ENCODE measurements at places on chromosomes 2 and 18. TPM values are rescaled to one million over a fixed set of nuclear protein-coding genes. Genes with fewer than 3 reads are reported as not detected.

B4GALT6 gene
- polyA plus RNA-seq, result 18.4 TPM

GRCh38 chr2:117085256-117085655 is 729.2 kb upstream of the DDX18 start:
- no peak for DNase-seq

- DNase-seq, result no peak
Observed at GRCh38 chr2:71101656-71102055, 28.4 kb downstream of the MCEE start.

BMPR2 gene
- polyA plus RNA-seq, result 79.1 TPM

DPYSL5 gene
- 0.34 TPM for polyA plus RNA-seq

KCNJ13 gene
- polyA plus RNA-seq, result 5.0 TPM

ATP6V1B1 gene
- 5.8 TPM for polyA plus RNA-seq

IL37 gene
- polyA plus RNA-seq, result 0.27 TPM

DNA sequence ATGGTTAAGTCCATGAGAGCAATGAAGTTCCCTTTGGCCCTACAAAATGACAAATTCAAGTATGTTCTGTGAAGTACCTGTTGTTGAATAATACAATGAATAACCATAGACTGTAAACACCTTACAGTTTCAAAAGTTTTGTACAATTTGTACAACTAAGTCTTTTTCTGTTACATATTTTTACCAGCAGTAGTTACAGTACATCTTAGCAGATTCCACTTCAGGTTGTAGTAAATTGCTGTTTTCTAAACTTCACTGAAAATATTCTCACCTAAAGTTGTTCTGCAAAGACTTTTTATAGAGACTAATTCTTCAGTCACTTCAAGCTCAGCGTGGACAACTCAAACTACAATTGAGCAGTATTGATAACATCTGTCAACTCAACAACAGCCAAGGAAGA is 28.7 kb downstream of the LNPK start:
- no peak for DNase-seq

CCDC68 gene
- polyA plus RNA-seq, result 62.2 TPM

- no peak for DNase-seq
Observed at GRCh38 chr2:241645056-241645914, 7.8 kb downstream of the ATG4B start.

GRCh38 chr2:201852878-201853415 is 46.6 kb downstream of the CDK15 start:
- DNase-seq, result no peak

DNA sequence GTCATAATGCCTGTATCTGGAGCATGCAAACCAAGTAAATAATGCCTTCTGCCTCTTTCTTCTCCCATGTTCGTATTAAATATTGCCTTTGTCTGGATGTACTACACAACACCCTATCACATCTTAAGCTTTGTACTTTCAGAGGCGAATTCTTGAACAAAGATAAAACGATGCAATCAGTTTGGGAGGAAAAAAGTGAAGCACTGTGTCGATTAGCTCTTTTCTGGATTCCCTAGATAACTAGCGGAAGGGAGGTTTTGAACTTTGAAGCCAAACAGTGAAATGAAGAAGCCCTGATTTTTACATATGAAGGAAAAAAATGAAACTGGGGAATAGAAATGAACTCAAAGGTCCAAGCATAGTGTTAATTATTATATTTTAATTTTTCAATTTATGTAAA is 44.7 kb downstream of the CAVIN2 start:
- no peak for DNase-seq

DNA sequence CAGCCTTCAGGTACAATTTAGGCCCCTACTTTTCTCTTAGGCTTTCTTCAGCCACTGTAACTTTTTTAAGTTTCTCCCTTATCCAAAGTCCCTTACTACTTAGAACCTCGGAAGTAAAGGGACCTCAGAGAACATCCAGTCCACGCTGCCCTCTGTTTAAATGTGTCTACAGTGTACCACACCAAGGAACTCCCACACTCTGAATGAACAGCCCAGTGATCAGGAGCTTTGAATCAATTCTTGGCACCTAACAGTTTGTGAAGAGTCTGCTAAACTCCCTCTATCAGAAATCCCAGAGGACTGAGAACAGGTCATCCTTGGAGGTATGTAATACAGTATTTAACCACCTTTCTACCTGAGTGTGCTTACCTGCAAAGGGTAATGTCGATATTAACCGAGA is 11.6 kb upstream of the MALT1 start:
- no peak for DNase-seq

GRCh38 chr2:230928701-230929380 is 3.8 kb upstream of the GPR55 start:
- no peak for DNase-seq

- no peak for DNase-seq
Observed at GRCh38 chr2:165594935-165595255, 125.4 kb downstream of the CSRNP3 start.

DNA sequence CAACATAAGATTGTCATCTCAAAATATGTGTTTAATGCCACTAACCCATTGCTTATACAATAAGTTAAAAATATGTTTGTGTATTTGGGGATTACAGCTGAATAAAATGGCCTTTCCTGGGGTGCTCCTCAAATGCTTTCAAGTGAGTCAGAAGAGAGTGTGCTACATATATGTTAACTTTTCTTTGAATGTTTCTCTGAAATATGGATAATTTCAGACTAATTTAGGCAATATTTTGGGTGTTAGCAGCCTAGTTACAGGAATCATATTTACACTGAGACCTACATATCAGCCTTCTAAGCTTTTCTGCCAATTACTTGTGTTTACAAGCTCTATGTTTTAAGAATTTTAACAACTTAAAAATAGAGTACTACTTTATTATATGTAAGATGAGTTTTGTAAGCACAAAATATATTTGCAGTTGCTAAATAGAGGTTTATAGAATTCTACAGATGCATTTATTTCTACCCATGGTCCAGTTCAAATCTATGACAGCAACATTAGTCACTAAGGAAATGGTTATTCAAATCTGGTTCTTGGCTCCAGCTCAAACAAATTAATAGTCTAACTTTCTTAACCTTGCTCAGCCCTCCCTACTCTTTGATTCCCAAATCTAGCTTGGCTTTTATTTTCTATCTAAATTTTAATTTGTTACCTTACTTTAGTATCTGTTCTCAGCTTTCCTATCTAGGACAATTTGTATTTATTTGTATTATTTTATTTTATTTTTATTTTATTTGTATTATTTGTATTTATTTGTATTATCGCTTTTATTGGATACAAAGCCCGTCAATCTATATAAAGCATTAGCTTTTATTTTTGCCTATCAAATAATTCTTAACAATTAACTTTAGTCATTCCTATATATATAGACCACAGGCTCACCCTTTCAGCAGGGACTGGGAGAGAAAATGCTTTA is 48.9 kb downstream of the FSIP2 start:
- DNase-seq, result no peak

MC2R gene
- polyA plus RNA-seq, result not detected

KIAA2012 gene
- 0.46 TPM for polyA plus RNA-seq

GRCh38 chr2:176085861-176086771 is 2.4 kb upstream of the EVX2 start:
- DNase-seq, result no peak

- no peak for DNase-seq
Observed at GRCh38 chr2:215983581-215984351, 29.6 kb downstream of the MREG start.

DNA sequence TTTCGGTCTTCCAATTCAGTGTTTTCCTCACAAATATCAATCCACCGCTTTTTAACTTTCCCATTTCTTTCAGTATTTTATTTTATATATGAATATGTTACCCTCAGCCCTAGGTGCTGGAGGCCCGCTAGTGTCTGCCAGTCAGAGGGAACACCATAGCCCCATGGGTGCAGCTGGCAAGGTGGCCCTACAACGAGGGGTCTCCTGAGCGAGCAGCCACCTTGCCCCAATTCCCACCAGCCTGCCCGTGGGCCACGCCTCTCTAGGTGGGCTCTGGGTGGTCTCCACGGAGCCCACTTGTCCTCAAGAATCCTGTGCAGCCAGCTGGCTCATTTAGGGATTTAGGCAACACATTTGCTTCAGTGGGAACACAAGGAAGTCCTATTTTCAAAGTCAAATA is 72.5 kb upstream of the RGPD5 start:
- DNase-seq, result no peak

ZFP36L2 gene
- polyA plus RNA-seq, result 126 TPM

- no peak for DNase-seq
Observed at GRCh38 chr2:150109028-150109427, 378.4 kb downstream of the RND3 start.

TMEM178A gene
- 11.3 TPM for polyA plus RNA-seq

DNA sequence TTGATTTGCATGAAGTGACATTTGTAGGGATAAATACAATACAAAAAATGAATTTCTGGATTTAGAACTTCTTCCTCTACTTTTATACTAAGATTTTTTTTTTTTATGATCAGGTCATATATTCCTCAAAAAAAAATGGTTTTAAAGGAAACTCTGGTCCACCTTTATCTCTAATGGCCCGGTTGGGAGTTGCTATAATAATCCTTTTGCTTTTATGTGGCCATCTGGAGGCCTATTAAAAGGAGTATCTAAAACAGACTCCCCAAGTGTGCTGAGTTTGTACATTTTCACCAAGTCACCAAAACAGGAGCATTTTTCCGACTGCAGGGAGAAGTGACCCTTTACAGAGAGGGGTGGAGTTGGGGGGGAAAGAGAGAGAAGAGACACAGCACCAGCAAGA is 329.2 kb upstream of the FIGN start:
- no peak for DNase-seq

- no peak for DNase-seq
Observed at GRCh38 chr18:70397259-70397925, 108.5 kb downstream of the SOCS6 start.

GRCh38 chr18:35933982-35934381 is 38.5 kb upstream of the RMP24 start:
- DNase-seq, result no peak
